ENCODE measurements at places on chromosomes 4 and X. TPM values are rescaled to one million over a fixed set of nuclear protein-coding genes. Genes with fewer than 3 reads are reported as not detected.

Gene FTHL17
- total RNA-seq = not detected

DNA sequence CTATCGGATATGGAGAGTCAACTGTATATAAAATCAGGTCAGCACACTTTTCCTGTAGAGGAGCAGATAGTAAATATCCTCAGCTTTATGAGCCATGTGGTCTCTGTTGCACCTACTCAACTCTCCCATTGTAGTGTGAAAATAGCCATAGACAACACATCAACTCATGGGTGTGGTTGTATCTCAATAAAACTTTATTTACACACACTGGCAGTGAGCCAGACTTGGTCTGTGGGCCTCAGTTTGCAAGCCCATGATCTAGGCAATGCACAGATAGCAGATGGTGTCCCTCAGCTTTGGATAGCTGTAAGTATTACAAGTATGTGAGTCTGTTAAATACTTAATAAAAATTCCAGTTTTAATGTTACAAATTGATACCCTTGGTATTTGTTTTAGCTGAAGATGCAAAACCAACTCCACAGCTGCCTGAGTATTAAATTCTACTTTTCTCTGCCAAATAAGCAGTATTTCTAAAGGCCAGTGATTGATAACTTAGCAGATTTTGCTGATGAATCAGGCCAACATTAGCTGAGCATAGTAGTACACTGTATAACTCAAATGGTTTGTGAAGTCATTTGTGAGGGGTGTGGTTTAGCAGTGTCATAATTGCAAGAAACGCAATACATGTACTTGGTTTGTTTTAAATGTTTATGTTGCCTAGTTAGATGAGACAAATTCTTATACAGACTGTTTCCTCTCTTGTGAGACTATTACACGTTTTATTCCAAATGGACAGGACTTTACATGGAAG is 87.3 kb downstream of the GPR143 start:
- DNase-seq = no peak

DNA sequence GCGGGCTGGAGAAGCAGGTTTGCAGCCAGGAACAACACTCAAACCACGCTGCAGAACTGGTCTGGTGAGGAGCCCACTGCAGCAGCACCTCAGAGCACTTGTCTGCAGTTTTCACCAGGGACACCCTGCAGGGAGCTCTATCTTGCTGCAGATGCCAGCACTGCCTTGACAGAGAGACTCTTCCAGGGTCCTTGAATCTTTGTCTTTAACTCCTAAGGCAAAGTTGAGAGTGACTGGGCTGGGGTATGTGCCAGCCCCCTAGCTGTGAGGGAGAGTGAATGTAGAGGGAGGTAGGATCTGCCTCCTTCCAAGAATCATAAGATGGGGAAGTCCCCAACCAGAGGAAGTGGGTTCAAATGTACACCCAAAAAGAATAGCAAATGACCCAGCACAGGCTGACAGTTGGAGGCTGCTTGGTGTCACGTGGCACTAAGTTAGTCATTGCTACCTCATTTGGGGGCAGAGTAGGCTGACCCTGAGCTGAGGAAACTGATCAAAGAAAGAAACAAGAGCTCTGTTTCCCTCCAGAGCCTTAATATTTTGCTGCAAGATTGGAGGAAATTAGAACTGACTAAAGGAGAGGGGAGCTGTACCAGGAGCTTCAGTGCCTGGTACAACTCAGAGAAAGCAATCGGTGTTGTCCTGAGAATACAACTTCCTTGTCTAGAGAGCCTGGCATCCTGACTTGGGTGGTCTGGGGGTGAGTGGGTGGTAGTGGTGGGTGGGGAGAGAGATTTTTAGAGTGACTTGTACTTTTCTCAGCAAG is 28.2 kb upstream of the HUWE1 start:
- no peak for DNase-seq

GRCh38 chr4:8185295-8185694 is 13.8 kb upstream of the SH3TC1 start:
- DNase-seq = no peak

Gene NKRF
- total RNA-seq = 4.5 TPM

Gene MAGEA8
- total RNA-seq = not detected

- DNase-seq = no peak
Measured at GRCh38 chr4:7399440-7400234, 35.1 kb downstream of the PSAPL1 start.

DNA sequence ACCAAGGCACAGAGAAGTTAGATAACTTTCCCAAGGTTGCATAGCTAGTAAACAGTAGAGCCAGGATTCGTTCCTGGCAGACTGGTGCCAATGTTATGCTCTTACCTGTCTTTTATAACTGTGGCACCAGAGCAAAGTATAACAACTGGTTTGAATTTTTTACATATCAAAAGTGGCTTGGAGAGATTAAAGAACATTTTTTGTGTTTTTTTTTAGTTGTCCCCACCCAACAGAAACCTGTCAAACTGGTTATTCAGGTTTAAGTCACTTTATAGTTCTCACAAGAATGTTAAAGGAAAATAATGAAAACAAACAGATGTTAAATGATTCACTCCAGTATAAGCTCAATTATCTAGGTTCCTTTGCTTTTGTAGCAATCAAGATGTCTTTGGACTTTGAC is 15.6 kb upstream of the FAM47E start:
- no peak for DNase-seq

Gene HTR2C
- total RNA-seq = not detected

GRCh38 chrX:12981880-12982279 is 7.0 kb downstream of the TMSB4X start:
- DNase-seq = no peak

Gene SLC6A14
- not detected for total RNA-seq

DNA sequence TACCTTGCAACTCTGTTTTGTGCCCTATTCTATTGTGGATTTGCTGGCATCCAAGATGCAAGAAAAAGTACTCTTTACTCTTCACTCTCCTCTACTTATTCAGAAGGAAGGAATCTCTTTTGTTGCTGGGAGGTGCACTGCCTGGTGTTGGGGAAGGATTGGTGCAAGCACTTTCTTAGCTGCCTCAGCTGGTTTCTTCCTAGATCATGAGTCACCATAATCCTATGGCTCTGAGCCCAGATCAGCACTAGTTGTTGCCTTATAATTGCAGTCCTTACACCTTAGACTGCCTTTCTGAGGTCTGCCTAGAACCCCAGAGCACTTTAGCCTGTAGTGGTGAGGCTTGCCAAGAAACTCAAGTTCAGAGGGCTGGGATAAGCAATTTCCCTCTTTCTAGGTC is 37.0 kb upstream of the CT83 start:
- no peak for DNase-seq

DNA sequence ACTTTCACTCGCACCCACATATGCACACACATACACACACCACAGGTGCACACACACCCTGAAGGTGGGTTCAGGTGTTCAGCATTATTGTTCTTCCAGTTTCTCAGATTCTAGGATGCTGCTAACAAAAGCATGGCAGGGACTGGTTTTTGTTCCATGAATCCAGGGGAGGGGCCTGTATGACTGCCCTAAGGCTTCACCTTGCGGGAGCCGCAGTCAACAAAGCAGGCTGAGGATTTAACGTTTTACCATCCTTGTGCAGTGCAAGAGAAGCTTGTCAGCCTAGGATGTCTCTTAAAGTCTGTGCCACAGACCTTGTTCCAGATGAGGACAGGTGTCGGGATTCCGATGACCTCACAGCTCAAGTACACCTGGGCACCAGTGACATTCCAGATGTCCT is 61.8 kb downstream of the POLR2B start:
- DNase-seq = no peak

- no peak for DNase-seq
Measured at GRCh38 chr4:14568351-14568750, 433.9 kb upstream of the CPEB2 start.

Gene S100G
- not detected for total RNA-seq

DNA sequence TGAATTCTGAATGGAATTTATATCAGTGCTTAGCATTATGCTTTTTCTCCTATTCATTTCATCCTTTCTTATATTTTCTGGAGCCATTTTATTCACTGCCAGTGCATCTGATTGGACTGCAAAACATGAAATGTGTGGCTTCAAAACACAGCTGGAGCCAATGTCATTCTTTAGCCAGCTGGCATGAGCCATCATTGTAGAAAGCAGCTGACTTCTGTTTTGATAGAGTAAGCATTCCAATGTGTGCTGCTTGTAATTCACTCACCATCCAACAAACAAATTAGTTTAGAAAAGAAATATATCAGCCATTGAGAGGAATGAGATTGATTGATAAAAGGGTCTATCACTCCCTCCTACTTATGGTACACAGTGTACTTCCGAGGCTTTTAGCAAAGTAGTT is 2616.0 kb downstream of the ARAP2 start:
- no peak for DNase-seq

Measured in omental fat pad (tissue), 4 donors.